ENCODE measurements at places on chromosomes 12 and 14. TPM values are rescaled to one million over a fixed set of nuclear protein-coding genes. Genes with fewer than 3 reads are reported as not detected.

DNA sequence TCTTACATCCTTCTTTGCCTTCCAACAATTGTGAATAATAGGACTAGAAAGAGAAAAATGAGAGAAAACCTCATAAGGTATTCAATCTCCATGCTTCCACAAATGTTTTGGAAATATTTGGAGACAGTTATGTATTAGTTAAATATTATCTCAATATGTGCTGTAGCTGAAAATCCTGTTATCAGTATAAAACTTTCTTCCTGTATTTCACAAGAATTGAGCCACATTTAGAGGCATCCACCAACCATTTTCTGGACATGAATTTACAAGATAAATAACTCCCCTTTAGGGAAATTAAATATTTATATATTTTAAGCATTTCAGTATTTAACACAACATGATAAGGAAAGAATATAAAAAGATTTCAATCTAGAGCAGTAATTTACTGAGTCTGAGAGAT is 200.3 kb downstream of the GPHN start:
- H3K4me1 ChIP-seq, result no peaks in the 10 kb centered on the region
- DNase-seq, result no peak
- H3K36me3 ChIP-seq, result no peaks in the 10 kb centered on the region
- no peak overlapping the region for H3K27ac ChIP-seq
- H3K27me3 ChIP-seq, result no peaks in the 10 kb centered on the region

- H3K27ac ChIP-seq, result no peak overlapping the region
- H3K36me3 ChIP-seq, result no peaks in the 10 kb centered on the region
- H3K4me1 ChIP-seq, result no peaks in the 10 kb centered on the region
- DNase-seq, result no peak
- H3K27me3 ChIP-seq, result no peaks in the 10 kb centered on the region
- H3K4me3 ChIP-seq, result no peak overlapping the region
Measured at GRCh38 chr14:81301371-81301770, 80.6 kb upstream of the GTF2A1 start.

DNA sequence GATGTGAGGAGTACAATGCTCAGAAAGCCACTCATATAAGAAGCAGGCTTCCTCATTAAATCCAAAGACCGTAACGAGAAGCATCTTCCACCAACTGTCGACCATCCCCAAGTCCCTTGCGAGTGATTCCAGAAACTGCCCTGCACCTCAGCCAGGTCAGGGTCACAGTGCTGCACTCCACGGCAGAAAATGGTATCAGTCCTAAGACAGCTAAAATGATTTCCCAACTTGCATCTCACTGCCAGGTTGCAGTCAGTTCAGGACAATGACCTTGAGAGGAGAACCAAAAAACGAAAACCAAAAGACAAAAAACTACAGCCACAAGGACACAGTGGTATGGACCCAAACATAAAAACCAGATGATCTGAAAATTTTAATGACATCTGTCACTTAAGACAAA is 20.6 kb downstream of the SBNO1 start:
- no peaks in the 10 kb centered on the region for H3K27me3 ChIP-seq
- no peak overlapping the region for H3K4me3 ChIP-seq
- H3K27ac ChIP-seq, result no peak overlapping the region

DNA sequence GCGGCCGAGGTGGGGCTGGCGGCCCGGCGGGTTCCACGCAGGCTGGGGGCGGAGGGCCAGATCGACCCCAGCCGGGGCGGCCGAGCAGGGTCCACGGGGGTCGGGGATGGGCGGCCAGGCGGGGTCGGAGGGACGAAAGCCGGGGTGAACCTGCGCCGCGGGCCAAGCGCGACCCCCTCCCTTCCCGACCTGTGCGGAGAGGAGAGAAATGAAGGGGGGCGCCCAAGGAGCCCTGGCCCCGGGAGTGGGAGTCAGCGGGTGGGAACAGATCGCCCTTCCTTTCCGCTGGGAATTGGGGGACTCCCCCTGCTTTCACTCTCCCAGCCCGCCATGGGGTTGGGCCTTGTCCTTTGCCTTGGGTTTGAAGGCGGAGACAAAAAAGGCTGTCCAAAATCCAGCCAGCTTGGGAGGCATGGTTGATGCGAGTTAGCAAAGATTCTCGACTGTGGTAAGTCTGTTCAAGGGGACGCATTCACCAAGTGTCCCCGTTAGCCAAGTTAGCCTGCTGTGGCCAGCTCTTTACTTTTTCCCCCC is 559 bp upstream of the CKAP4 start:
- no peaks in the 10 kb centered on the region for H3K27me3 ChIP-seq
- H3K4me1 ChIP-seq, result peaks cover 54% of the 10 kb centered on the region
- H3K4me3 ChIP-seq, result peak overlapping the region; percentile 76
- peak; percentile 95 for DNase-seq

GRCh38 chr14:103206023-103206481 is 82.8 kb downstream of the TNFAIP2 start:
- peak overlapping the region; percentile 90 for H3K27ac ChIP-seq
- H3K27me3 ChIP-seq, result no peaks in the 10 kb centered on the region
- H3K4me1 ChIP-seq, result peaks cover 31% of the 10 kb centered on the region
- no peaks in the 10 kb centered on the region for H3K36me3 ChIP-seq

- no peaks in the 10 kb centered on the region for H3K36me3 ChIP-seq
- H3K27me3 ChIP-seq, result no peaks in the 10 kb centered on the region
- H3K27ac ChIP-seq, result no peak overlapping the region
- H3K4me3 ChIP-seq, result no peak overlapping the region
- no peak for DNase-seq
- no peaks in the 10 kb centered on the region for H3K4me1 ChIP-seq
Measured at GRCh38 chr12:28378736-28379135, 188.5 kb downstream of the CCDC91 start.

- no peaks in the 10 kb centered on the region for H3K4me1 ChIP-seq
- no peaks in the 10 kb centered on the region for H3K36me3 ChIP-seq
- H3K4me3 ChIP-seq, result no peak overlapping the region
Measured at GRCh38 chr14:53581504-53581903, 375.1 kb downstream of the BMP4 start.

- no peak overlapping the region for H3K4me3 ChIP-seq
- H3K36me3 ChIP-seq, result no peaks in the 10 kb centered on the region
- H3K4me1 ChIP-seq, result peaks cover 13% of the 10 kb centered on the region
- H3K27me3 ChIP-seq, result no peaks in the 10 kb centered on the region
- H3K27ac ChIP-seq, result no peak overlapping the region
- no peak for DNase-seq
Measured at GRCh38 chr14:95362138-95362494, 42.4 kb upstream of the CLMN start.

GRCh38 chr12:116015525-116015924 is 262.0 kb downstream of the MED13L start:
- H3K27ac ChIP-seq, result no peak overlapping the region
- H3K4me3 ChIP-seq, result no peak overlapping the region
- no peaks in the 10 kb centered on the region for H3K27me3 ChIP-seq
- no peaks in the 10 kb centered on the region for H3K4me1 ChIP-seq

GRCh38 chr14:88995437-88996198 is 171.2 kb downstream of the TTC8 start:
- H3K4me1 ChIP-seq, result no peaks in the 10 kb centered on the region
- H3K4me3 ChIP-seq, result no peak overlapping the region
- DNase-seq, result peak; percentile 75

DNA sequence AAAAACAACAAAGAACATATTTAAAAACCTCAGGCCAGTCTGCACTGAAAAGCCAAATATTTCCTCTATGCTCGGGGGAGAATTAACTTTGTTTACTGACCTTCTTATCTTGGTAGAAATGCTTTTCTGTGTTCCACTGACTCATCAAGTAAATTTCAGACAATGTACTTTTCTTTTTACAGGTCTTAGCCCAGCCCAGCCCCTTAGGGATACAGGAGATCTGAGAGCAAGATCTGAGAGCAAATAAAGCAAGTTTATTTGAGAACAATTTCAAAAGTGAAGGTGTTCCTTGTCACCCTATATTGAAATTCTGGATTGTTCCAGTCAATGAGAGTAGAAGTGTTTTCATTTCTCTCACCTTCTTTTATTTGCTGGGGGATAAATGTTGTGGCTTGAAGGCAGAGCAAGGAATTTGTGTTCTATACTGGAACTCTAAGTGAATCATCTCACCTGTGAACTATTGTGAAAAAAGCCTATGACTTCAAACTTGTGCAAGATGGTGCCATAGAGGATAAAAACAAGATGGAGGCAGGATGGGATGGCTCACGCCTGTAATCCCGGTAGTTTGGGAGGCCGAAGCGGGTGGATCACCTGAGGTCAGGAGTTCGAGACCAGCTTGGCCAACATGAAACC is 7.9 kb upstream of the GPRC5A start:
- no peaks in the 10 kb centered on the region for H3K4me1 ChIP-seq
- H3K4me3 ChIP-seq, result no peak overlapping the region
- H3K27ac ChIP-seq, result no peak overlapping the region
- DNase-seq, result no peak
- no peaks in the 10 kb centered on the region for H3K36me3 ChIP-seq

GRCh38 chr12:6765048-6765633 is 1.0 kb upstream of the PTMS start:
- no peak for DNase-seq
- H3K4me3 ChIP-seq, result peak overlapping the region; percentile 75
- H3K4me1 ChIP-seq, result peaks cover 55% of the 10 kb centered on the region
- H3K27me3 ChIP-seq, result no peaks in the 10 kb centered on the region
- peaks cover 9% of the 10 kb centered on the region for H3K36me3 ChIP-seq
- peak overlapping the region; percentile 97 for H3K27ac ChIP-seq

DNA sequence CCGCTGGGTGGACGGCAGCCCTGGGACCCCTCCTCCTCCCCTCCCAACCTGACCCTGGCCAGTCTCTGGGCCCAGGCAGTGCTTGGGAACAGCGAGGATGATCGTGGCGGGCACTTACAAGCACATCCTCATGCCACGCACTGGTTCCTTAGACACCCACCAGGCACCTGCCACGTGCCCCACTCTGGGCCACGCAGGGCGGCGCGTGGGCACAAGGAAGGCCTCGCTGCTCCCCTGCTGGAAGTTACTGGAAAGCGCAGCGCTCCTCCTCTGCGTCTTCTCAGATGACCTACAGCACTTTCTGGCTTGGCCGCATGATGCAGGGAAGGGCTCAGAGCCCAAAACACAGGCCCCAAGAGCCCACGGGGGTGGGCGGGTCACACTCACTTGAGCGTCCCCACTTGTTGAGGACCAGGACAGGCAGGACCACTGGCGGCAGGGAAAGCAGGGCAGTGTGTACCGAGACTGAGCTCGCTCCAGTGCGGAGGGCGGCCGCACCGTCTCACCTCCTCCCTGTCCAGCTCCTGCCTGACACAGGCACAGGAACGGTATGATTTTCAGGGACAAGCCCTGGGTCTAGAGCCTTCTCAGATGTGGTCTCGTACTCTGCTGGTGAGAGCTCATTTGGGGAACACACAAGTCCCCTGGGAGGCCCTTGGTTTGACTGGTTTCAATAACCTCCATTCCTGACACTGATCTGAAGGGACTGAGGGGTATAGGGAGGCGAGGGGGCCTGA is 128.3 kb upstream of the EVL start:
- peaks cover 7% of the 10 kb centered on the region for H3K4me1 ChIP-seq
- H3K27me3 ChIP-seq, result no peaks in the 10 kb centered on the region
- H3K27ac ChIP-seq, result no peak overlapping the region
- no peak for DNase-seq

DNA sequence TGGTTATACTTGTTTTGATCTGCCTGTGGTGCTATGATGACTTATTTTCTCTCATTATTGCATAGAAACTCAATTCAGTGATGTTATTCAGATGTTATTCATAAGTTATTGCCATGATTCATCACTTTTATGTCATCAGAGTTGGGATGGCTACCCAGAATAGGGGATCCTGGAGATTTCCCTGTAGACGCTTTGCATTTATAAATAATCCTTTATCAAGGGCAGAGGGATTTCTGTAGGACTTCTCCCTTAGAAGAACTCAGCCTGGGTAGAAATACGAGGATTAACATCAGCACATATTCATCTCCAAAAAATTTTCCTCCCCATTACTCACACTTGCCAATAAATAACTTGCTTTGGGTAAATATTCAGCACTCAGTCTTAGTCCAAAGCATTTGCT is 4.9 kb downstream of the GPRC5A start:
- no peak overlapping the region for H3K4me3 ChIP-seq
- H3K36me3 ChIP-seq, result no peaks in the 10 kb centered on the region
- H3K4me1 ChIP-seq, result peaks cover 39% of the 10 kb centered on the region
- DNase-seq, result no peak

GRCh38 chr12:13233830-13234641 is 37.5 kb downstream of the EMP1 start:
- no peaks in the 10 kb centered on the region for H3K36me3 ChIP-seq
- no peaks in the 10 kb centered on the region for H3K4me1 ChIP-seq
- H3K27ac ChIP-seq, result no peak overlapping the region

GRCh38 chr14:39006721-39007410 is 96.2 kb downstream of the SEC23A start:
- no peak overlapping the region for H3K27ac ChIP-seq
- no peaks in the 10 kb centered on the region for H3K4me1 ChIP-seq
- no peaks in the 10 kb centered on the region for H3K36me3 ChIP-seq
- no peak overlapping the region for H3K4me3 ChIP-seq
- no peak for DNase-seq
- H3K27me3 ChIP-seq, result no peaks in the 10 kb centered on the region

- H3K27me3 ChIP-seq, result no peaks in the 10 kb centered on the region
- no peak overlapping the region for H3K4me3 ChIP-seq
- no peak overlapping the region for H3K27ac ChIP-seq
- DNase-seq, result no peak
- no peaks in the 10 kb centered on the region for H3K36me3 ChIP-seq
Measured at GRCh38 chr12:115461401-115461800, 777.4 kb upstream of the TBX3 start.

DNA sequence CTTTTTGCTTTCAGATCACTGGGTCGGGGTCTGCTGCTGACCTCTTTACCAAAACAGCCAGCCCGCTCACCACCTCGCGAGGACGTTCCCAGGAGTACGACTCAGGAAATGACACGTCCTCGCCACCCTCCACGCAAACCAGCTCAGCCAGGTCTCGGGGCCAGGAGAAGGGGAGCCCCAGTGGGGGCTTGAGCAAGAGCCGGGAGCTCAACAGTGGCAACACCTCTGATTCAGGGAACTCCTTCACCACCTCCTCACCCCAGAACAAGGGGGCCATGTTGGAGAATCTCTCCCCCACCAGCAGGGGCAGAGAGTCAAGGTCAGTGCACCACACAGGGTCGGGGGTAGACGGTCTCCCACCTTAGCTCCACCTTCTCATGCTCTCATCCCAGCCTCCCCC is 33.4 kb upstream of the HSPB8 start:
- H3K27ac ChIP-seq, result no peak overlapping the region
- DNase-seq, result no peak
- no peaks in the 10 kb centered on the region for H3K36me3 ChIP-seq
- H3K4me3 ChIP-seq, result no peak overlapping the region
- no peaks in the 10 kb centered on the region for H3K27me3 ChIP-seq
- no peaks in the 10 kb centered on the region for H3K4me1 ChIP-seq

GRCh38 chr14:24880689-24881088 is 169.3 kb downstream of the STXBP6 start:
- H3K27me3 ChIP-seq, result no peaks in the 10 kb centered on the region
- H3K4me1 ChIP-seq, result no peaks in the 10 kb centered on the region
- no peak overlapping the region for H3K4me3 ChIP-seq
- H3K27ac ChIP-seq, result no peak overlapping the region
- H3K36me3 ChIP-seq, result no peaks in the 10 kb centered on the region

The GLI1 gene
- total RNA-seq, result 0.25 TPM

The ADIPOR2 gene
- 54.0 TPM for total RNA-seq

The SERPINA9 gene
- 2.0 TPM for total RNA-seq

The LEMD3 gene
- 35.8 TPM for total RNA-seq

The TBX3 gene
- total RNA-seq, result 57.0 TPM

The CRIP1 gene
- total RNA-seq, result 7.6 TPM
